ENCODE measurements at places on chromosomes 11 and 22.

GRCh38 chr22:44916281-44917231 is 93.2 kb downstream of the PHF21B start:
- no peak for DNase-seq

- DNase-seq = no peak
Observed at GRCh38 chr11:365831-366230, 3.5 kb upstream of the B4GALNT4 start.

DNA sequence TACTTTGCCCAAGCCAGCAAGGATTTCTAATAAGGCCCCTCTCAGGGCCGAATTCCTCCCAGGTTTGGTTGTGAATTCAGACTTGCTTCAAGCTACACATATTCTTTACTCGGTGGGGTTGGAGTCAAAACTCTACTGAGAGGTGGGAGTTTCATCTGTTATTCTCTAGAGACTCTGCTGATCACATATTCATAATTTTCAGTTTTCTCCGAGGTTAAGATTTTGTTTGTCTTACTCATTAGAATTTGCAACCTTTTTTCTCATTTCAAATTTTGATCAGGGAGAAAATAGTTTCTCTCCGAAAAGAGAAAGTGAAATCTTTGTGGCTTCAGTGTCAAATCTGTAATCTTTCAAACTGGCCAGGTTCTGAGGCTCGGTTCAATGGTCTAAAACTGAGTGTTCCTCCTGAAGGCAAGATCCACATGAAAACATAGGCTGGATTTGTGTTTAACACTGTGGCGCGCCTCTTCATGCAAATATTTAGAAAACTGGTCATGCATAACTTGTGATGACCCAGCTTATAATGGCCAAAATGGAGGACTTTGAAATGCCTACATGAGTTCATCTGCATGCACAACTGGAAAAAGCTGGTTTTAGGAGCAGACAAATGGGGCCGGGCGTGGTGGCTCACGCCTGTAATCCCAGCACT is 21.5 kb upstream of the GSTP1 start:
- DNase-seq = no peak

GRCh38 chr11:76903325-76903724 is 42.6 kb downstream of the ACER3 start:
- no peak for DNase-seq

- peak; percentile 26 for DNase-seq
Observed at GRCh38 chr11:11243590-11244469, 109.2 kb downstream of the CSNK2A3 start.

DNA sequence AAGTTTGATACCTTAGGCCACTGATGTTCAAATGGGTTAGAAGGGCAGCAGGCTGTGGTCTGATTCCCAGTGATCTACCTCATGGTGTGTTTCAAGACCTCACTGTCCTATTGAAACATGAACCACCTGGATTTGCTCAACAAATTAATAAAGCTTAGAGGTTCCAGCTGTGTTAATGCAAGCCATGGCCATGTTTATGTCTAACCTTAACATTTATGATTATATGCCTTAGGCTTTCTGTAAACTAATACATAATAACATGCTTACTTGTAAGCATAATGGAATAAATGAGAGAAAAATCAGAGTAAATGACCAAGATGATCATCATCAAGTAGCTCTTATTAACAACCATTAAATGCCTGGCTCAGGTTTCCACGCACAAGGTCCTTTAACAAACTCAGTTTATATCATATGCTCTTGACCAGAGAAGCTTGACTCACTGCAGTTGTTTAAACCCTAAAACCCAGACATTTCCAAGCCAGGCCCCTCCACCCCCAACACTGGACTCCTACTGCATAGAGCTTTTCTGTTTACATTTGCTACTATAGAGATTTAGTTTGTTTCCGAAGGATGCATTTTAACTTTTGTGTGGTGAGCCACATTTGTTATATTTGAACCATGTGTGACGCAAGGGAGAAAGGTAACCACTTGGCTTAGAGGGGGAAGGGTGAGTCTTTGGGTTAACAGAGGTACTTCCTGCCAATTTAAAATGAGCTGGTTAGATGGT is 43.7 kb downstream of the KREMEN1 start:
- no peak for DNase-seq

DNA sequence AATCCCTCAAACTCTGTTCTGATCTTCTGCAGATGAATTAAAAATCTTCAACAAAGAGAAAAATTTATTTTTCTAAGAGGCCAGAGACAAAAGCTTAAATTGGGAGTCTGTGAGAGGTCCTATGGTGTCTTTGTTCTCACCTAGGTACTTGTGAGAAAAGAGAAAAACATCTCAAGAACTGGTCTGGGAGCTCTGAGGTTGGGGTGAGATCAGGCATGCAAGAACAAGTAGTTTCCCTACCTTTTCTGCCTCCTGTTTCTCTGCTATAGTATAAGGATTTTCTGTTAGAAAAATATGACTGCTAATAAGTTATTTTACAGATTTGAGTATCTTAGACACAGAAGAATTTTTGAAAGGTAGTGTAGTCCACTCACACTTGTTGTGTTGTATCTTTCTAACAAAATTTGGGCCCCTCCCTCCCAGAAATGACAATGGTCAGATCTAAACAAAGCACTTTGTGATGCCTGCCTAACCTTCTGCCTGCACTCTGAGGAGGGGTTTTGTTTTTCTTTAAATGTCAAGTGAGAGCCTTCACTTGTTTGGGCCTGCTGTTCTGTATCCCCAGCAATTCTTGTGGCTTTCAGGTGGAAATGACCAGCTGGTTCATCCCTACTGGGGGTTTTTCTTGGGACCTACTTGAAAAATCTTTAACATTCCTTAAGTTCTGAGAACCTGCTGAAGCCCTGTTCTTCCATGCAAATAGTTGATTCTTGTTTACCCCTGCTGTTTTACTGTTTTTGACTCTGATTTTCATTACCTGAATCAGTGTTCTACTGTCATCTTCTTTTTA is 13.6 kb upstream of the OR51S1 start:
- DNase-seq = no peak

DNA sequence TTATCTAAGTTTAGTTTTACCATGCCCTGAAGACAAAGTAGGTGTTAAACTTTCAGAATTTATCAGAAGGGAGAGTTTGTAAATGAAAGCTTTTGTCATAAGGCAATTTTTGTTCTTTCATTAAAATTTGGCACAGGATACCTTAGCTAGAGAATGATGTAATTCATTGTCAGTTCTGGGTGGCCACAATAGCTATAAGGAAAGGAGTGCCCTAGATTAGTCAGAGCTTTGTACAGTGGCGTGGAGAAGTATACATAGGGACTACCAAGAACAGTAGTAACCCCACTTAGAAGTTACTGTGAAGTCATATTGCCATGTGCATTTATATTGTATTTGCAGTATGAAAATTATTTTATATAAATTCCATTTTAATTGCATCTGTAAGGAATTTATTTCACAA is 126.3 kb upstream of the CARD18 start:
- no peak for DNase-seq

DNA sequence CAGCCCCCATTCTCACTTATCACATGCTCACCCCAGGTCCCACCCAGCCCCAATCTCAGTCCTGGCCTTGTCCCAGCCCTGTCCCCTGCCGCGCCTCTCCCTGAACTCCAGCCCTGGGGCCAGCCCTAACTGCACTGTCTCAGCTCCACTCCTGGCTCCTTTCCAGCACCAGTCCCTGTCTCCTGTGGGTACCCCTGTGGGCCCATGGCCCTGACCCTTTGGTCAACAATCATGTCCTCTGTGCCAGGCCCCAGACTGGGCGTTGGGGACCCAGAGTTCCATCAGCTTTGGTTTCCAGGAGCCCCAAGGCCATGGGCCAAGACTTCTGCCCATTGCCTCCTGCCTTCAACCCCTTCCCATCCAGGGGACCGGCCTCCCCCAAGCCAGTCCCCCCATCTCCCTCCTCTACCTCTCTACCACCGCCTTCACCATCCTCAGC is 757 bp downstream of the SPI1 start:
- no peak for DNase-seq

DNA sequence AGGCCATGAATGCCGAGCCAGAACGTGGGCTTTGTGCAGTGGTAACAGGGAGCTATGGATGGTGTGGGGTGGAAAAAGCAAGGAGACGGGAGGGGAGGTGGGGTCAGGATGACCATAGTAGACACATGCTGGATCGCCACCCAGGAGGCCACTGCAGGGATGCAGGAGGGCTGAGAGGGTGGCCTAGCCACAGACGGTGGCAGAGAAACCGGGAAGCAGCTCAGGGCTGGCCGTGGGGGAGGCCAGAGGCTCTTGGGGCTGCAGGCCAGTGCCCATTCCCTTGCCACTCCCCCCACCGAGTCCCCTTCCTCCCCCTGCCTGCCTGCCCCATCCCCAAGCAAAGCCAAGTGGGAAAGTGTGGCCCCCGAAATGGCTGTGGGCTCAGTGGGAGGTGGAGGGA is 59.1 kb upstream of the TCF20 start:
- no peak for DNase-seq

All from NCI-H1436 treated with DMSO at 0.1 percent for 48 hours (cell line).